Activated CD4-positive, alpha-beta T cell treated with anti-CD3 and anti-CD28 coated beads, Interleukin-2, amount 10 ng/mL, durations not matched to agents 24 days and 14 days (primary cell): ENCODE measurements at places on chromosomes 6 and 20. TPM values are rescaled to one million over a fixed set of nuclear protein-coding genes. Genes with fewer than 3 reads are reported as not detected.

Gene WFDC12
- total RNA-seq = not detected in 2 replicates

Gene MAN1A1
- 43.0 and 43.7 TPM in 2 replicates for total RNA-seq

Gene NMBR
- not detected in 2 replicates for total RNA-seq

Gene KHDC1L
- total RNA-seq = not detected in 2 replicates

Gene HLA-DQA1
- total RNA-seq = 3.6 and 4.0 TPM in 2 replicates
